Activated CD4-positive, alpha-beta T cell treated with anti-CD3 and anti-CD28 coated beads, Interleukin-2, amount 50 U/mL, for 24 hours (primary cell): ENCODE measurements at places on chromosomes 12 and 14.

DNA sequence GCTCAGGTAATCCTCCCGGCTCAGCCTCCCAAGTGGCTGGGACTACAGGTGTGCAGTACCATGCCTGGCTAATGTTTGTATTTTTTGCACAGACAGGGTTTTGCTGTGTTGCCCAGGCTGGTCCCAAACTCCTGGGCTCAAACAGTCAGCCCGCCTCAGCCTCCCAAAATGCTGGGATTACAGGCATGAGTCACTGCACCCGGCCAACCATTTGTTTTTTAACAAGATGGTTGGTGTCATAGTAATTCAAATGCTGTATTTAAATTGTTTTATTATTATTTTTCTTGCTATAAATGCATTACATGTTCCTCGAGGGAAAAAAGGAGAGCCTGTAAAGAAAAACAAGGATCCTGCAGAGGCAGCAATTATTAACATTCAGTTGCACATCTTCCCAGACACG, 83.9 kb downstream of the EP400 start:
- DNase-seq = no peak

DNA sequence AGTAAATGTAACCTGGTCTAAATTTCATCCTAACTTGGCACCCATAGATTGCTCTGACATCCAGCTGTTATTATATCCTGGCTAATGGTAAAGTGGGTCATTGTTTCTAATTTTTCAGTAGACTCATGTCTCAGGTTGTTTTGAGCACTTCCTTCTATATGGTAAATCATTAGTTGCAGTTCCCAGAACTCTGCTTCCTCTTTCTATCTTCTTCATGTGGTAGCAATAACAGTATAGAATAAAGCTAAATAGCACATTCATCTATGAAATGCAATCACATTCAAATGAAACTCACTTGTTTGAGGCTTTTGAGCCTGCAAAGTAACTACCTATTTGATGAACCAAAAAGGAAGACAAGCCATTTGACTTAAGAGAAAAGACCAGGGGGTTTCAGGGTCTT, 65.1 kb upstream of the GZMB start:
- no peak for DNase-seq

- no peak for DNase-seq
Measured at GRCh38 chr12:9808504-9808903, 18.8 kb upstream of the KLRF1 start.

GRCh38 chr12:18382236-18382885, 121.0 kb downstream of the PIK3C2G start:
- DNase-seq = no peak

DNA sequence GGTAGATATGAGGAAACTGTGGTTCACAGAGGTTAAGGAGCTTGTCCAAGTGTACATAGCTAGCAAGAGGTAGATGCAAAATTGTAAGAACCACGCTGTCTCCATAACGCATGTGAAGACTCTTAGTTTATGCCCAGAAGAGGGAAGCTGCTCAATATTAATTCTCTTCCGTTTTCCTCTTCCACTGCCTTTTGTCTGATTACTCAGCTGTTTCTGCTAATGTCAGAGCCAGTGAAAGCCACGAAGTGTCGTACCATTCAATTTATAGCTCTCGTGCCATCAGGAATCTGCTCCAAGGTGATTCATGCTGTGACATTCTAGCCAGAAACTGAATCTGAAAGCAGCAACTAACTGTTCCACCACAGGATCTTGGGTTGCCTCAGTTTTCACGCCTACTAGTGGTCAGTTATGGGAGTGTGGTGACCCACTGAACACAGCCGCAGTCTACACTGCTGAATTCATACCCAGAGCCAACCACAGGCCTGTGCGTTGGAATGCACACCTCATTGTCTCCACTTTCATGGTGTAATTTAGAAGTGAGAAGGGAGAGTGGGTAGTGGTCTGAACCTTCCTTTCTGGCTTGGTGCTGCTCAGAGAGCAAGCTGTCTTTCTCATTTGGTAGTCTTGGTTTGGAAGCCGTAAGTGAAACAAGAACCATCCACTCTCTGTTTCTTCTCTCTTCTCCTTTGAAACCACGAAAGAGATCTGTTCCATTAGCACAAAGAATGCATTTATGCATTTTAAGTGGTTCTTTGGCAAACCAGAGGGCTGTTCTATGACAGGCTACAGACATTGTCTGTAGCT, 74.2 kb upstream of the NAP1L1 start:
- peak; percentile 41 for DNase-seq

DNA sequence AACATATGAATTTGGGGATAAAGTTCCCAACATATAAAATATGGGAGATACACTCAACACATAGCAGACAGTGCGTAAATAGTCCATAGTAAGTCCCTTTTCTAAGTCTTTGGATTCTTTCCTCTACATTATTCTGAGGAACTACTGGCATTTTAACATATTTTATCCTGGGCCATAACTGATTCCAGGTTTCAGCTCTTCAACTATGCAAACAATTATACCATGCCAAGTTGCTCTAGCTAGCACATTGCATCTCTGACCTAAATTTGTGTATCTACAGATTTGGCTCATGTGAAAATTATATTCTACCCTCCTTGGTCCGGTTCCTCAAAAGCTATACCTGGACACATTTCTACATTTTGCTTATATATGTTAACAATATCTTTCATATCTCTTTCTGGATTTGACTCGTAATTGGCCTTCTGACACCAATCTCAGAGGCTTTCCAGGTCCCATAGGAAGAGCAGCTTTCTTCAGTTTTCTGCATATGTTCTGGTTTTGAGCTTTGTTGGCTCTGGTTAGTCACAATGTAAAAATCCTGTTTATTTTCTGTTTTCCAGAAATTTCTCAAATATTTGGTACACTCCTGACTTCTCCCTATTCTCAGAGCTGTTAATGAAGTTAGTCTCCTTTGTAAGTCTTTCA, 305.4 kb downstream of the BMP4 start:
- no peak for DNase-seq

DNA sequence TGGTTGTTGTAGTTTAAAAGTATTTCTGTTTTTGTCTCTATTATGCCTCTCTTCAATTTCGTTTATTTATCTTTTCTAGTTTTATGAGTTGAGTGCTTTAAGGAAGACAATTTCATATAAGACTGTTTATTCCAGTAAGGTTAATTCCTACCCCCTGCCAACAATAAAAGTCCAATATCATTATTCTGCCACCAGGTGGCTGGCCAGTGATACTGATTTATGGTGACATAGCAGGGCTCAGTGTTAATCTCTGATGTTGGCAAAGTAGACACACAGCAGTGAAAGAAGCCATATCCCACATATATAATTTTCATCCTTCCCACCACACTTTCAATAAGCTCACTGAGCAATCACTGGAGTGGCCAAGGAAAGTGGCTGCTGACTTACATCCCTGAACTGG, 69.0 kb upstream of the BMP4 start:
- DNase-seq = no peak

- DNase-seq = no peak
Measured at GRCh38 chr12:62407587-62407986, 59.0 kb upstream of the MON2 start.

GRCh38 chr12:75452675-75453330, 27.8 kb upstream of the GLIPR1 start:
- no peak for DNase-seq

DNA sequence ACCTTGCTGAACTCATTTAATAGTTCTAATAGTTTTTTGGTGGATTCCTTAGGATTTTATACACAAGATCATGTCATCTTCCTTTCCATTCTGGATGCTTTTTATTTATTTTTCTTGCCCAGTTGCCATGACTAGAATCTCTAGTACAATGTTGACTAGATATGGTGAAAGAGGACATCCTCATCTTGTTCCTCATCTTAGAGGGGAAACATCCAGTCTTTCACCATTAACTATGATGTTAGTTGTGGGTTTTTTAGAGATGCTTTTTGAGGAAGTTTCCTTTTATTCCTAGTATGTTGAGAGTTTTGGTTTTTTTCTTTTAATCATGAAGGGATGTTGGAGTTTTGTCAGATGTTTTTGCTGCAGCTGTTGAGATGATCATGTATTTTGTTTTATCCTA, 8.7 kb downstream of the ANKRD13A start:
- DNase-seq = no peak

DNA sequence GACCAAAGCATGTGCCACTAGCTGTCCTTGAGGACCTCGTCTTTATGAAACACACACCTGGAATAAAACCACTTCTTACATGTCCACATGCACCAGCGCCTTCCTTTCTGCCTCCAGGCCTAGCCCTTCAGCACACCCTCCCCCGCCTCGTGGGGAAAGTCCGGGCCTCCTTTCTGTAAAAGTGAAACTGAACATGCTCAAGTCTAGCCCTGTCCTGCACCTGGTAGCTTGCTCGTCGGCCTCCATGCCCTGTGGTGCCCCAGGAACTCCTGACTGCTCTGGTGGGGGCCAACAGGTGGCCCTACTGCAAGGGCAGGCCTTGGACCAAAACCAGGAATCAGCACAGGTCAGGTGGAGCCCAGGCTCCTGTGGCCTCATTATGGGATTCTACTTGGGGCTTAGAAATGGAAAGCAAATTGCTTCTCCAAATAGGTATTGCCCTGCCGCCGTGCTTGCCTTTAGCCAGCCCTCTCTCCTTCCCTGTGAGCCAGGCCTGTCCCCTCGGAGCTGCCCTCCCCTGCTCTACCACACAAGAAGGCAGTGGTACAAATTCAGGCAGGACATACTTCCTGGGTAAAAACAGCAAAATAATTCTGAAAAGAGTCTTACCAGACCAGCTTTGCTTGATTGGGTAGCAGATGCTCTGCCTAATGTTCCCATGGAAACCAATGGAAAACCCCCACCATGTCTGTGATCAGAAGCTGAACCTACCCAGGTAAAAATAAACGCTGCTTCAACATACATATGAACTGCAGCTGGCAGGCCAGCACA, 43.5 kb downstream of the ERH start:
- peak; percentile 47 for DNase-seq

DNA sequence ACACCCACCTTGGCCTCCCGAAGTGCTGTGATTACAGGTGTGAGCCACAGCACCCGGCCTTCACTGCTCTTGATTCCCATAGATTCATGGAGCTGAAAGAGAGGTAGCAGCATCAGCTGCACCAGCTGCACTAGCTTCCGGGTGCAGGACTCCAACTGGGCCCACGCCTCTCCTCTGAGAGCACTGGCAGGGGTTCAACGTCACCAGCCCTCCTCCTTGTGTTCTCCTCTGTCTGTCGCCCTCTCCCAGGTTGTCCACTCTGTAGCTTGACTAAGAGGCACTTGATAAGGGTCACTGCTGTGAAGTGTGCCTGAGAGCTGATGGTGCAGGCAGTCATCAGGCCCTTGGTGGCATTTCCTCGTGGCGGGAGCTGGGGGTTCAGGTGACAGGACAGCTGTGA, 28.3 kb downstream of the MLXIP start:
- no peak for DNase-seq
